Psoas muscle (tissue), 8 donors: ENCODE measurements at places on chromosomes 1 and 21. TPM values are rescaled to one million over a fixed set of nuclear protein-coding genes. Genes with fewer than 3 reads are reported as not detected.

The DNAJC28 gene
- polyA plus RNA-seq, result 2.9 TPM

The PCSK9 gene
- under 0.01 TPM for polyA plus RNA-seq

The PCAT6 gene
- 0.28 TPM for polyA plus RNA-seq

The NCSTN gene
- 33.6 TPM for polyA plus RNA-seq

The KCND3 gene
- polyA plus RNA-seq, result 0.53 TPM

The UTS2 gene
- polyA plus RNA-seq, result not detected

The NR0B2 gene
- 0.06 TPM for polyA plus RNA-seq

The TMPRSS2 gene
- polyA plus RNA-seq, result 0.03 TPM

The HCRTR1 gene
- 0.51 TPM for polyA plus RNA-seq

The AKT3 gene
- polyA plus RNA-seq, result 3.5 TPM

The FNBP1L gene
- 12.3 TPM for polyA plus RNA-seq

The FCMR gene
- polyA plus RNA-seq, result 1.0 TPM

The PPP1R8 gene
- polyA plus RNA-seq, result 18.5 TPM

The CYP2J2 gene
- polyA plus RNA-seq, result 2.4 TPM

The CFHR1 gene
- polyA plus RNA-seq, result not detected

The CNKSR1 gene
- polyA plus RNA-seq, result 45.3 TPM
